ENCODE measurements at places on chromosomes 13 and 19. TPM values are rescaled to one million over a fixed set of nuclear protein-coding genes. Genes with fewer than 3 reads are reported as not detected.

The SPACA4 gene
- not detected for total RNA-seq

DNA sequence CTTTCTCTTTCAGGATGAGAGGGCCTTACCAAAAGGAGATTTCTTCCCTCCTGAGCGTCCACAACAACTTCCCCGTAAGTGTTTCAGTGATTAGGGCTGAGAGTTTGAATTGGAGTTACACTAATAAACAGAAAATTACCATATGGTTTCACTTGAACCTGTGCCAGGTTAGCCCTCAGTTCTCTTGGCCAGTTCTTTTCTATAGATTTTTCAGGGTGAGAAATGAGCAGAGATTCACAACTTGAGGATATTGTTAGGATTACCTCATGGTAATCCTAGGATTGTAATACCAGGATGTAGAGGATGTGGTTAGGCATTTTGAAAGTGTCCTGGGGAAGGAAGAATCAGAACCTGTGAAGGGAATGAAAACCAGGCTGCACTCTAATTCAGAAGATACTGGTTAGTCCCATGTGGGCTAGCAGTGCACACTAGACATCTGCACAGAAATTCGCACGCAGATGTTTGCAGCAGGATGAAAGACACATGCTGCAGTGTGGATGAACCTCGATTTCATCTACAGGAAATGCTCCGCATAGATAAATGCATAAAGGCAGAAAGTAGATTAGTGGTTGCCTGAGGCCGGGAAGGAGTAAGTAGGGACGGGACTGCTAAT is 24.1 kb downstream of the HNRNPM start:
- no peak for DNase-seq

- DNase-seq = no peak
Observed at GRCh38 chr13:39455521-39456175, 147.3 kb downstream of the LHFPL6 start.

DNA sequence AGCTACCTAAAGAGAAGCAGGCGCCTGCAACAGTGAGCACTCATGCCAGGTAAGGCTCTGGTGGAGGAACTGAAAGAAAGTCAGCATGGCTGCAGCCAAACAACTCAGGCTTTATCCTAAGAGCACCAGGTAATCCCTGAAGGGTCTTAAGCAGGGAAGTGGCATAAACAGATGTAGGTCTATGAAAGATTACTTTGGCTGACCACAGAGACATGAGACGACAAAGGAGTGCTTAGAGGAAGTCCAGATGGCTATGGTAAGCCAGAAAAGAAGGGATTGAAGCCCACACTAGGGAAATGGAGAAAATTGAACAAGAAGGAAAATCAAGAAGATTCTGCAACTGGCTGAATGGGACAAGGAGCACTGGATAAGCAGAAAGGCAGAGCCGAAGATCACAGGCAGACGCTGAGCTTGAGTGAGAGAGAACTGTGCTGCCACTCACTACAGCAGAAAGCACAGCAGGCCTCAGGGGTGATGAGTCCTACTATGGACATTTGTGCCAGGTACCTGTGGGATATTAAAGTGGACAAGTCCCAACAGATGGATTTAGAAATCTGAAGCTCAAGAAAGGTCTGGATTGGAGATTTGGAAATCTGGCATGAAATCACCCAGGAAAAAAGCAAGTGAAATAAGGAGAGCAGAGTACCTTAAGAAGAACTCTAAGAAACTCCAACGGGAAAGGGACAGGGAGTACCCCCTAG is 4.2 kb downstream of the RCBTB1 start:
- no peak for DNase-seq

- DNase-seq = peak; percentile 20
Observed at GRCh38 chr19:38596057-38596981, 21.4 kb downstream of the MAP4K1 start.

GRCh38 chr13:44752164-44752563 is 176.0 kb upstream of the TSC22D1 start:
- peak; percentile 48 for DNase-seq

Measured in HepG2 (cell line).